T follicular helper cell (primary cell): ENCODE measurements at places on chromosomes 2 and 18.

DNA sequence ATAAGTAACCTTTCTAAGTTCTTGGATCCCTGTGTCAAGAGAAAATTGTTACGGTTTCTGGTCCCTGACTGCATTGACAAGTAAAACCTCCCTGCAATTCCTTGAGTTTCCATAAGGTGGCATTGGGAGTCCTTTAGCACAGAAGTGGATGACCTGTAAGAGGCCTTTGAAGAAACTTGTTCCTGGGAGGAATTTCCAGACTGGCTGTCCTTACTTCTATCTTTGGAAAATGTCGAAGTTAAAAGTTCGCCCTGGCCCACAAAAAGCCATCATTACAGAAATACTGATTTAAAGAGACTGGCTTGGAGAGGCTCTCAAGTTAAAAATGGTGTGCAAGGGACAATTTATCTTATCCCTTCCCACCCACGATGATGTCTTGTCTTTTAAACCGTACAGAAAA lies 218.4 kb downstream of the CDH20 start:
- no peak for DNase-seq

DNA sequence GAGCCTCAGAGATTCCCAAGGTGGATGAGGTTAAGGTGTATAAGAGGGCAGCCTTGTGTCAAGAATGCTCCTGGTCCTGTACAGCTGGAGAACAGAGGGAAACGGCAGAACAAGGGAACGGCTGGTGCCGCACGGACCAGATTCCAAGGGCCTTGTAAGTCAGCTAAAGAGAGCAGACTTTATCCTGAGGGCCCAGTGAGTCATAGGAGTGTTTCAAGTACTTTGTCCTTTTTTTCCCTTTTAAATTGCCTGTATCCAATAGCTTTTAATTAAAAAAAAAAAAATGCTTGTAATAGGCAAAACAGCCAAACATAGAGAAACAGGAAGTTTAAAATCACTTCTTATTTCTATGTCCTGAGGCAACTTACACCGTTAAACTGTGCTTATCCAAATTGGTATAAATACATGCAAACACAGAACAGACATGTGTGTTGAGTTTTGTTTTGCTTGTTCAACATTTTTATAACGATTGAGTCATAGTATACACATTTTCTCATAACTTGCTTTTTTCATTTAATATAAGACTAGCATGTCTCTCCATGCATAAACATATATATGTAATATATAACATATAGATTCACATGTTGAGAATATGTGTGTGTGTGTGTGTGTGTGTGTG lies 42.1 kb upstream of the EVA1A start:
- DNase-seq, result no peak

- no peak for DNase-seq
These were observed 73.6 kb downstream of the DPP4 start for GRCh38 chr2:162000431-162000830.

- no peak for DNase-seq
These were observed 46.9 kb downstream of the NAB1 start for GRCh38 chr2:190695739-190696138.

GRCh38 chr2:207337234-207338219 lies 171.8 kb upstream of the KLF7 start:
- DNase-seq, result no peak

DNA sequence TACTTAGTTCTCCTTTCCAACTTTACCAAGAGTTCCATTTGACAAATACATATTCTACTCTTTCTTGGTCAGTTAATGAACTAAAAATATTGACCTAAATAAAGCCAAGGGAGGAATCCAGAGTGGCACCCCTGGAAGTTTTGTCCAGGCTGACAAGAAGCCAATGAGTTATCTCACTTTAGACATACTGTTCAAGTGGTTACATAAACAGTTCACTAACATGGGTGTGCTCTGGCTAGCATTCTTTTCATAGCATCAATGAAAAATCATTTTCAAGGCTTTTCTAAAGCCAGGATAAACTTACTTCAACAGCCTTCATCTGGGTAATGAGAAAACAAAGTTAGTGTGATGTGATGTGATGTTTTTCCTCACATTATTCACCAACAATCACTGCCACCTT lies 649.4 kb downstream of the TDRD15 start:
- no peak for DNase-seq

DNA sequence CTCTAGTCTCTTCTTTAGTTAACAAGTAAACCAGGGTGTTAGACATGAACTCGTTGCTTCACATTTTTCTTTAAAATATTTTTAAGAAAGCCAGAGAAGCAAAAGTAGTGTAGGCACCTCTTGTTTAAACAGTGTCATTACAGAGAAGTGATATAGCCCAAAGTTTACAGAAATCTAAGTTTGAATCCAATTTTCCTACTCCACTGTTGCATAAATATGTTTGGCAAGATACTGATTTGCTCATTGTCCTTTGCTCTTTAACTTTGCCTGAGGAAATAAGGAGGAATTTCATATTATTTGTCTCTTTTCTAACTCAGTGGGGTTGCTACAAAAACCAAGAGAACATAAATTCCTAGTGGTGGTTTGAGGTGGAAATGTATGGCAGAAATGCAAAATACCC lies 81.1 kb downstream of the PAX3 start:
- no peak for DNase-seq
